ENCODE measurements at places on chromosomes 5 and 9.

DNA sequence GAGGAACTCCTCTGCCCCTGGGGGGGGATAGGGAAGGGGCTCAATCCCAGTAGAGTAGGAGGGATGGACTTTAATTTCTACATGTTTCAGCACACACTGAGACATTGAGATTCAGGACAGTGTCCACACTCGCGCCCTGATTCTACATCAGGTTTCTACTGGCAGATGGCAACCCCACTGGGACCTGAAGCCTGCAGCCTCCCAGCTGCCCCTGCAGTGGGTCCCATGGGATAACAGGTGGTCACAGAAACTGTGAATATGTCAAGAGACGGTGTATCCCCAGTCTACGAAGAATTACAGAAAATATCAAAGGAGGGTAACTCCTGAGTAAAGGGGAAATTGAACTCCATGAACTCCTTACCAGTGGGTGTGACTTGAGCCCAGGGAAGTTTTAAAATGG lies 2.4 kb upstream of the TERT start:
- DNase-seq, result no peak

GRCh38 chr5:57716661-57717060 lies 234.1 kb upstream of the ACTBL2 start:
- DNase-seq, result no peak

DNA sequence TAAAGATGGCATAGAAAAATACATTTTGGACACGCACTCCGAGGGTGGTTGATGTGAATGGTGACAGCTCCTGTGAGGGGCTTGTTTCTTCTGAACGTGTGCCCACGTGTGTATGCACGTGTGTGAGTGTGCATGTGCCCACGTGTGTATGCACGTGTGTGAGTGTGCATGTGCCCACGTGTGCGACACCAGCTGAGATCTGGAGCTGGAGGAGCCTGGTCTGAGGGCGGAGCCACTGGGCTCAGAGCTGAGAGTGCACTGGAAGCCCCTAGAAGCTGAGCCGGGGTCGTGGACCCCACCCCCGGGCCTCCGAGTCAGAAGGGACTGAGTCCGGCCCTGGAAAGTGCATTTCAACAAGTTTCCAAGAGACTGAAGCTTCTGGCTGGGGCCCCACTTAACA lies 282.5 kb upstream of the IRX4 start:
- DNase-seq, result no peak

DNA sequence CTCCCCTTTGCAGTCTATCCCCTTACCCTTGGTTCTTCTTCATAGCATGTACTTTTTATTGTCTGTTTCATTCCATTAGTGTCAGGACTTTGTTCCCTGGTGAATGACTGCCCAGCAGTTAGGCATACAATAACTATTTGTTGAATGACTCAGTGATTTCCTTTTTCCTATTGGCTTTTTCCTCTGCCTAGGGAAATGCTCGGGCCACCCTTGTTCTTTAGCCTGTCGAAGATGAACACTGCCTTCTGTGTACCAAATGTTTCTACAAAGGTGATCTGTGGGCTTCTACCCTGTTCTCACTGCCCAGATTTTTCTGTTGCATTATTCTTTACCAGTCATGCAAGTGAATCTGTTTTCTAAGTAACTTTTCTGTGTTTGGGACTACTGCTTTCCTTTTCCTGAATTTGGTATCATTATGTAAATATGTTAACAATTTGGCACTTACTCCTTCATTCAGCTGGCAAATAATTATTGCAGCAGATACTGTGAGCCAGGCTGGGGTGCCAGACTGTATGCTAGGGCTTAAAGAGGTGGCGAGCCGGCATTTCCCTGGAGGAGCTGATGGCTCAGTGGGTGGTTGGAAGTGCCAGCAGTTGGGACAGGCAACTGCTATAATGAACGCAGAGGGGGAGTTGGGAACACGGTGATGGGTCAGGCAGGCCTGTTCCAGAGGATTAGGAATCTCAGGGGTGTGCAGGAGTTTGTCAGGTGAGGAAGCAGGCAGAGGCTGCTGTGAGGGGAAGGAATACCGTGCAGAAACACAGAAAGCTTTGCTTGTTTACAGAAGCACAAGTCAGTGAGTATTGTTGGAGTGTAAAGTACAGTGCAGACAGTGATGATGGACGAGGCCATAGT lies 30.6 kb downstream of the KDM4C start:
- DNase-seq, result no peak

- DNase-seq, result no peak
Measured at GRCh38 chr9:12775679-12776512, 1.1 kb downstream of the LURAP1L start.

- DNase-seq, result no peak
Measured at GRCh38 chr9:81393985-81394811, 295.1 kb downstream of the TLE1 start.

DNA sequence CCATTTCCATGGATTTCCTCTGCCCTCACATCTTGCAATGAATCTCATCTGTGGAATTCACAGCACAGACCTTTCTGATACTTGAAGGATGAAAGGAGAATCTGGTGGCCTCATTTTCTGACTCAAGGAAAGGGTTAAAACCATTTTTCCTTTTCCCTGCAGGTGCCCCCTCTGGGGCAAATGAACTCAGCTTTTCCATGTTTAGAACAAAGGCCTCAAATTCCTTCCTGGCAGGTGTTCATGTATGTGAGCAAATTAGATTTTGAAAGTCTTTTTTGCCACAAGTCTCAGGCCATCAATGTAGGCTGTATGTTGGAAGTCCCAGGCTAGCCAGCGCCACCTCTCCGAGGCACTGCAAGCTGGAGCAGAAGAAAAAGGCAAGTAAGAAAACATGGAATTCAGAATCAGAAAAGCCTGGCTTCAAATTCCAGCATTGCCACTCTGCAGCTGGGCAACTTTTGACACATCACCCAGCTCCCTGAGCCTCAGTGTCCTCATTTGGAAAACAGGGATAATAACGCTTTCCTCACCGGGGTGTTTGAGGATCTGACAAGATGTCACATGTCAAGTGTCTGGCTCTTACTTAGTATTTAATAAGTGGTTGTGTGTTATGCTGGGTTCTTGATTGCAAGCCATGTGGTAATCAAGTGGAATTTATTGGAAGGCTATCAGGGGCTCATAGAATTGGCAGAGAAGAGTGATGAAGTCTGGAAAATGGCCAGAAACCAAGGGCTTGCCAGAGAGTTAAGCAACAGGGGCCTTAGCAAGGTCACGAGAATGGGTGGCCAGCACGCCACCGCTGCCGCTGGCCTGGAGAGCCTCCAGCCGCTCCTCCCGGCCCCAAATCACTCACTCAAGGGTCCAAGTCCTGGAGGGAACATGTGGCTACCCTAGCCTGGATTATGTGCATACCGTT lies 48.4 kb upstream of the SMIM23 start:
- no peak for DNase-seq

DNA sequence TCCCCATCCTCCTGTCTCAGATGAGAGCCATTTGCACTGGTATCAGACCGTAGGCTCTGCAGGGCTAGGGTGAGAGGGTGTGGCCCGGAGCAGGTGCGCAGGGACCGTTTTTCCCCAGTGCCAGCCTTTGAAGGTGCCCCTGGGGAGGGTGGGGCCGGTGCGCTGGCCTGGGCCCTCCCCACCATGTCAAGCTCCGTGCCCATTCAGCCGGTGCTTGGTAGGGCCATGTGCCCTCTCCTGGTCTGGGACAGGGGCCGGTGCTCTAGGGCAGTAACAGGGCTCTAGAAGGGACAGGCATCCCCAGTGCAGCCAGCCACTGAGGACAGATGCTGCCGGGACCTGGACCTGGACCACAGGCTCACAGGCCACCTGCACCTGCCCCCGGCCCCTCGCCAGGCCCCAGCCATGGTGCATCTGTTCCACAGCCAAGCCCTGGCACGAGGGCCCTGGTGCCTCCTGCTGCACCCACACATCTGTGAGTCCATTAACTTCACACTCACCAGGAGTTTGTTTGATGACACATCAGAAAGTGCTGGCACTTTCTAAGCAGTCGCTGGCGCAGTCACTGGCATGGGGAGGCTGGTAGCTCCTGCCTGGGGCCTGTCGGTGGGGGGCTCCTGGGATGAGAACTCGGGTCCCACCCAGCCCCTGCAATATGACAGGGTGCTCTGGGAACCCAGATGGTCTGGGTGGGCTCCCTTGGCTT lies 5.0 kb upstream of the QRFP start:
- no peak for DNase-seq

DNA sequence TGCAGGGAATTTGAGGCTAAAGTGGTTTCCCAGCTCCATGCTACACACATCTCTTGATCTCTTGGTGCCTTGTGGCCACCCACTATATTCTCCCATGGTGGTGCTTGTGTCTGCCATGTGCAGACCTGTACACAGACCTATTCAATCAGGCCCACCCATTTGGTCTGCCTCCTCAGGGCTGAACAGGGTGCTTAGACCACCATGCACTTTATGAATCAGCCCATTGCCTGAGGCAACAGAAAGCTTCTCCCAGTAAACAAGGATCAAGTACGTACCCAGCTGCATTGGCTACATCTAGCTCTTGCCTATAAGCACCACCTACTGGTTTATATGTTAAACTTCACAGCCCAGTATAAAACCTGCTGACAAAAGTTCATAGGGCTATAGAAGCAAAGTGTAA lies 664.3 kb upstream of the EDIL3 start:
- no peak for DNase-seq

GRCh38 chr5:14917719-14918118 lies 46.1 kb upstream of the ANKH start:
- no peak for DNase-seq

- no peak for DNase-seq
Measured at GRCh38 chr9:129879991-129880653, 44.9 kb downstream of the USP20 start.

DNA sequence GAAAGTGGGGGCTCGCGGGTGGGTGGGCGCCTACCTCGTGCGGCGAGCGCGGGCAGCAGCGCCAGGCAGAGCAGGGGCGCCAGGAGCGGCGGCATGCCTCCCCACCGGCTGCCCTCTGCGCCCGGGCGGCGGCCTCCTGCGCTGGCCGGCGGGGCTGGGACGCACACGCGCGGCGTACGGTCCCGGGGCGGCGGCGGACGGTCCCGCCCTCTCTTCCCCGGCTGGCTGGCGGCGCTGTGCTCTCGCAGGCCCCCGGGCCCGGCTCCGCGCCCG lies 220 bp downstream of the NOTCH1 start:
- DNase-seq, result no peak

- no peak for DNase-seq
Measured at GRCh38 chr5:102450313-102450990, 48.3 kb downstream of the SLCO6A1 start.

DNA sequence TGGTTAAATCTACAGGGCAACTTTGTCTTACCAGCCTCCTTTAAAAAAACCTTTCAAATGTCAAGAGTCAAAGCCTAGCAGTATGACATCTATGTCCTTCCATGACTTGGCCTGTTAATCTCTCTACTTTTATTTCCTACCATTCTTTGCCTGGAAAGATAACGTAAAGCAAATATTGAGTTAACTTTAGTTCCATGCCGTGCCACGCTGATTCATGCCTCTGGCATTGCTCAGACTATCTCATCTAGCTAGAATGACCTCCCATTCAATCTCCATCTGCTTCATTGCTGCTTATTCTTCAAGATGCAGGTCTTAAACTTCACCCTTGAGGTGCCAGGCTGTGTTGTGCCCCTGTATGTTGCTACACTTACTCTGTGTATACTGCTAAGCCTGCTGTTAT lies 729.8 kb downstream of the EFNA5 start:
- no peak for DNase-seq

DNA sequence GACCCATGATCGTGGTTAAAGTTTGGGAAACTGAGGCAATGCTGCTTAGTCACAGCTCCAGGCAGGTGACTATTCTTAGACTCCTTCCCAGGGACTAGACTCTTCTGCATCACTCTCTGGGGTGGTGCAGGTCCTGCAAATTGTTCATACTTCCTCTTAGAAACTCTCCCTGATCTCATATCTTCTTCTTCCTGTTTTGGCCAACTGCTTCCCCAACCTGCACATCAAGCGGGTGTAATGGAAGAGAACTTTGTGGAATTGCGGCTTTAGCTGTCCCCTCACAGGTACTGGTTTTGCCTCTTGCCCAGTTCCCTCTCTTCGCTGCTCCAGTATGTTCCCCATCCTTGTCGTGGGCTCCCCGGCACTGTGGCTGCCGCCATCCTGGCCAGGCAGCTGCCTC lies 111.5 kb upstream of the CTSL start:
- DNase-seq, result no peak

DNA sequence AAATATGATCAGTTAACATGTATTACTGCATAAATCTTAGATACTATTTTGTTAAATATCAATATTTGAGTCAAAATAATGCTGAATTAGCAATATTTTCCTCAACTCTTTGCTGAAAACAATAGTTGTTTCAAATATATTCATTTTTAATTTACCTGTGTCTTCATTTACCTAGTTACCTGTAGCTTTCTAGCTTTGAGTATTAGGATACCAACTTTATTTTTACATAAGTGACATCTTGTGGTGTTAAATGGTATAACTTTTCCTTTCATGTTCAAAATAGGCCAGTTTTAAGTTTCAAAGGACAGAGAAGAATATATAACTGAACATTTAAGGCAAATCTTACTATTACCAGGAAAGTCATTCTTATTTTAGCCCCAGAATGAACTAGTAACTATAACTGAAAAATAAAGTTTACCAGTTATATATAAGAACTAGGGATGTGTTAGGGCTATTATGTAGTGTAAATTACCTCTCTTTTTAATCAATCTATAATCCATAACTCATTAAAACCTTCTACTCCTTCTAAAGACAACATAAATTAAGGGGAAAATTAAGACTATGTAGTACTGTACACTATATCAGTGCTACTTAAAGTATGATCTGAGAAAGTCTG lies 25.3 kb downstream of the AP3B1 start:
- DNase-seq, result no peak

DNA sequence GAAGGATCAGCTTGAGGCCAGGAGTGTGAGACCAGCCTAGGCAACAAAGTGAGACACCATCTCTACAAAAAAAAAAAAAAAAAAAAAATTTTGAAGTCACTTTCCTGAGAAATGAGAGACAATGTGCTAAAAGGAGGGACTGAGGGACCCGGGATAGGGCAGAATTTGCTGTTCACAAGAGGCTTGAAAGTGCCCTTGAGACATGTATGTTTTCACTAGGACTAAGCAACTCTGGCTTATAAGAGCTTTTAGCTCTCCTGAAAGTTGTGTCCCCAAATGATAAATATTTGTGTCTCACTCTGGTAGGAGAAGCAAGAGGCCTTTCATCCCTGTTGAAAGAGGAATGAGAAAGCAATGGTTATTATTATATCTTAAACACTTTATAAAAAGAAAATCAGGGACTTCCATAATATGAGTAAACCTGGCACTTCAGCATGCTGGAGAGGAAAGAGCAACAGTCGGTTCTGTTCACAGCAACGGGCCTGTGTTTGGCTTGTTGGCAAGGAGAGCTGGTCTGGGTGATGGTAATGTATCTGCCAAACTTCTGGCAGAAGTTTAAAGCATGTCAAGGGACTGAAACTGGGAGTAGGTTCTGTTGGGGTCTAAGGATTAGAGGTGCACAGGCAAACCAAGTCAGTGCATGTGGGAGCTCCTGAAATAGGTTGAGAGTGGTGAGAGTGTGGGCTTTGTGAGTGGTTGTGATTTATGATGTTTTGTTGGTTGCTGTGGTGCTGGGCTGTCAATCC lies 32.2 kb downstream of the ENTREP1 start:
- no peak for DNase-seq

DNA sequence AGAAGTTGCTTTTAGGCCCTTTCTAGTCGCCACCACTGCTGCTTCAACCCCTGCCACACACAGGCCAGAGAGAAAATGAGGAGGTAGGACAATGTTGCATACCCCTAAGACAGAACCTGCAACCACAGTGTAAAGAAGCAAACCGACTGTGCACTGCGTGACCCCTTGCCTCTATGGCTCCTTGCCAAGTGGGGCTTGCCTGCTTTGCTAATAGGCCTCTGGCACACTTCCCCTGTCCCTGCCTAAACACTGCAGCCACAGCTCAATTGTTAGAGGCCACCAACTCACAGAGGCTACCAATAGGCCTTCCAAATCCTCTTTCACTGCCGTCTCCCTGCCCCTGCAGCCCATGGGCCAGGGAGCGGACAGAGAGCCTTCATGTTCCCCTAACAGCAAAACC lies 280.1 kb downstream of the CDH10 start:
- DNase-seq, result no peak
